ENCODE measurements at places on chromosomes 16 and 17. TPM values are rescaled to one million over a fixed set of nuclear protein-coding genes. Genes with fewer than 3 reads are reported as not detected.

Gene TMEM132E
- polyA plus RNA-seq: not detected

Gene QPRT
- polyA plus RNA-seq: 12.6 TPM

Gene MPO
- not detected for polyA plus RNA-seq

Gene TMEM92
- polyA plus RNA-seq: 0.28 TPM

Gene GGNBP2
- 79.3 TPM for polyA plus RNA-seq

Gene CLEC3A
- polyA plus RNA-seq: not detected

GRCh38 chr17:76427501-76428231 lies 25.3 kb downstream of the UBE2O start:
- H3K4me1 ChIP-seq: peaks cover 9% of the 10 kb centered on the region
- H3K27me3 ChIP-seq: no peaks in the 10 kb centered on the region
- H3K36me3 ChIP-seq: no peaks in the 10 kb centered on the region
- no peak overlapping the region for H3K27ac ChIP-seq
- DNase-seq: no peak

GRCh38 chr17:978103-979093 lies 1.2 kb downstream of the NXN start:
- no peaks in the 10 kb centered on the region for H3K36me3 ChIP-seq
- peak; percentile 69 for DNase-seq
- H3K27me3 ChIP-seq: peaks cover 26% of the 10 kb centered on the region
- H3K4me1 ChIP-seq: no peaks in the 10 kb centered on the region
- no peak overlapping the region for H3K27ac ChIP-seq

DNA sequence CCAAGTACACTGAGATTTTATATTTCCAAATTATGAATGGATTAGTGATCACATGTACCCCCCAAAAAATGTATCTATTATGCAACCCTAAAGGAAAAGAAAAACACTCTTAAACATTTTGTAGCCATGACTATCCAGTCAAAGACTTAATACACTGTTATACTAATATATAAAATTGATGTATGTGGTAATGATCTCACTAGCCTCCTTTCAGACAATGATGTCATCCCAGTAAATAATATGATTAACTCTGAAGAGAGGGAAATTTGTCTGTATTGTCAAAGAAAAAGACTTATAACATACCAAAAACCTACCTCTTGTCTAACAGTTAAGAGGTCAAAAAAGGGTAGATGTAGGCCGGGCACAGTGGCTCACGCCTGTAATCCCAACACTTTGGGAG lies 80.7 kb downstream of the USP32 start:
- no peaks in the 10 kb centered on the region for H3K27me3 ChIP-seq
- DNase-seq: no peak
- H3K27ac ChIP-seq: no peak overlapping the region
- no peaks in the 10 kb centered on the region for H3K4me1 ChIP-seq

DNA sequence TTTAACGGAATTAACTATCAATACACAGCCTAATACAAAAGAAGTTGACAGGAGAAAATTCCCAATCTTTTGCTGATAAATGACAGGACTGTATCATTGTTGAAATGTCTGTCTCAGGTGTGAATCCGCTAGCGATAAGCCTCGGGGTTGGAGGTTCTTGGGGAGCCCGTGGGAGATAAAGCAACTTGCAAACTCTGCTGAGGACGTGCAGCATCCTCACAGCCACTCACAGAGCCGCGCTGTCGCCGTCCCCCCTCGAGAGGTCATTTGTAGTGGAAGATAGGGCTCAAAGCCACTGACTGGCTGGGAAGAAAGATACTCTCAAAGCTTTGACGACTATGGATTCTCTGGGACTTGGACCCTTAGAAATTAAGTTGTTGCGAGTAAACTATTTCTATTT lies 17.0 kb downstream of the MAP1LC3B start:
- H3K36me3 ChIP-seq: peaks cover 44% of the 10 kb centered on the region
- H3K27me3 ChIP-seq: no peaks in the 10 kb centered on the region
- DNase-seq: no peak
- no peaks in the 10 kb centered on the region for H3K4me1 ChIP-seq

DNA sequence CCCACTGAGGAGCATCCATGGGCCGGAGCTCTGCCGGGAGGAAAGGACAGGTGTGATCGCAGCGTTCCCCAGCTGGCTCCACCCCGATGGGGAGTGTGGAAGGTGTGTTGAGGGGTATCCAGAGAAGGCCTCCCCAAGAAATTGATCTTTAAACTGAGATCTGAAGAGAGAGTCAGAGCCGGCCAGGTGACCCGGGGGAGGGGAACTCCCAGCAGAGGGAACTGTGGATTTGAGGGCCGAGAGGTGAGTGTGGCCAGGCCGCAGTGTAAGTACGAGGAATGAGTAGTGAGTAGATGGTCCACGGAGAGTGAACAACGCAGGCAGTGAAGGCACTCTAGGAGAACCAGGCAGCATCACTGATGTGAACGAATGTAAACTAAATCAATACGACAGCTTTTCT lies 80.2 kb downstream of the RPTOR start:
- H3K27me3 ChIP-seq: no peaks in the 10 kb centered on the region
- H3K4me1 ChIP-seq: peaks cover 6% of the 10 kb centered on the region
- DNase-seq: no peak

GRCh38 chr17:41976142-41976768 lies 9.7 kb downstream of the CNP start:
- no peak for DNase-seq
- no peaks in the 10 kb centered on the region for H3K27me3 ChIP-seq
- peaks cover 49% of the 10 kb centered on the region for H3K36me3 ChIP-seq
- peaks cover 47% of the 10 kb centered on the region for H3K4me1 ChIP-seq
- no peak overlapping the region for H3K27ac ChIP-seq

- H3K27ac ChIP-seq: no peak overlapping the region
- peaks cover 46% of the 10 kb centered on the region for H3K36me3 ChIP-seq
These were observed 7.5 kb downstream of the CTU2 start for GRCh38 chr16:88713568-88714419.

DNA sequence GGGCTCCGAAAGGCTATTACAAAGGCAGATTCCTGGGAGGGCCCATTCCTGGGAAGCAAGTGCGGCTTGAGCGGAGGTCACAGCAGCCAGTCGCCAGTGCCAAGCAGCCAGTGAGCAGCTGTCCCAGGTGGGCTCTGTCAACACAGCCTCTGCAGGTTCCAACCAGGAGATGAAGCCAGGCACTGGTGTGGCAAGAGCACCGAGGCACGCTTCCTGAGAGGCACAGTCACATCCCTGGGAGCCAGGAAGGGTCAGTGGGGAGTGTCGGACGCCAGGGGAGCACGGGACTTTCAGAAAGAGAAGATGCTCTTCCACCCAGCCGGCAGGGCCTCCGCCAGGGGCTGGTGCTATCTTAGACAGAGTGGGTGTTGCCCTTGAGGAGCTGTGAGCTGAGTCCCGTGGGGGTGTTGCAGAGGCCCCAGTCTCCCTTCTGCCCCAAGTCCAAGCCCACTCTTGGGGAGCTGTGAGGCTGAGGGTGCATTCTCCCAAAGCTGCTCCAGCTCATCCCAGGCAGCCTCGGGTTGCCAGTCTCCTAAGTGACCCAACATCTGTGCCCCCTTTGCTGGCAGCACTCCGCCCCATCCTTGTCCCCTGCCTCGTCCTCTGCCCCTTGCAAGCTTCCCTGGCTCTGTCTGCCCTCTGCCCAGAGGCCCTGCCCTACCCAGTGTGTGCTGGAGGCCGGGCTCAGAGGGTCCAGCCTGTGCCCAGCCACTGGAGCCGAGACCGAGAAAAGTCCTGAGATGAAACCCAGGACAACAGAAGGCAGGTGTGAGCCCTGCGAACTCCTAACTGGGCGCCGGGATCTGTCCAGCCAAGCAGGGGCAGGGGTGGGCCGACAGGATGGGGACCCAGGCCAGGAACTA lies 6.6 kb downstream of the UBALD1 start:
- no peak overlapping the region for H3K27ac ChIP-seq
- H3K27me3 ChIP-seq: no peaks in the 10 kb centered on the region

- H3K36me3 ChIP-seq: peaks cover 34% of the 10 kb centered on the region
- H3K4me3 ChIP-seq: no peak overlapping the region
- no peaks in the 10 kb centered on the region for H3K27me3 ChIP-seq
- peaks cover 5% of the 10 kb centered on the region for H3K4me1 ChIP-seq
These were observed 36.3 kb downstream of the OR1D5 start for GRCh38 chr17:3026856-3027751.

GRCh38 chr17:68450391-68450790 lies 6.9 kb downstream of the WIPI1 start:
- no peak overlapping the region for H3K4me3 ChIP-seq
- no peak for DNase-seq
- H3K27ac ChIP-seq: no peak overlapping the region
- peaks cover 2% of the 10 kb centered on the region for H3K4me1 ChIP-seq
- peaks cover 44% of the 10 kb centered on the region for H3K36me3 ChIP-seq

DNA sequence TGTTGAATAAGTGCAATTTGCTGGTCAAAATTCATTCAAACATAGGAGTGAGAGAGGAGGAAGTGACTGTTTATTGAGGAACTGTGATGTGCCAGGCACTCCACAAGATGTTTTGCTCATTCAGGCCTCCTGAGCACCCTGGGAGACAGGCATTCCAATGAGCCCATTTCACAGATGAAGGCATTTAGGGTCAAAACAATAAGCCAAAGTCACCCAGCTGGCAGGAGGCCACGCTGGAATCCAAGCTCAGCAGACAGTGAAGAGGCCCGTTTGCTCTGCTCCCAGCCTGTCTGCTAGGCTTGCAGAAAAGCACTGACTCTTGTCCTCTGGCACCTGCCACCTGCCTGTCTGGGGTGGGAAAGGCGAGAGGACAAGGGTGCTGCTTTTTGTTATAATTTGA lies 10.1 kb upstream of the SLC25A39 start:
- H3K36me3 ChIP-seq: no peaks in the 10 kb centered on the region
- H3K4me1 ChIP-seq: peaks cover 5% of the 10 kb centered on the region
- H3K27me3 ChIP-seq: no peaks in the 10 kb centered on the region
- no peak overlapping the region for H3K4me3 ChIP-seq
- no peak overlapping the region for H3K27ac ChIP-seq
- no peak for DNase-seq

Data from SK-N-SH (cell line).